ENCODE measurements at places on chromosomes 1 and 21.

- no peak for DNase-seq
Observed at GRCh38 chr1:57833296-57833695, 409.4 kb upstream of the DAB1 start.

DNA sequence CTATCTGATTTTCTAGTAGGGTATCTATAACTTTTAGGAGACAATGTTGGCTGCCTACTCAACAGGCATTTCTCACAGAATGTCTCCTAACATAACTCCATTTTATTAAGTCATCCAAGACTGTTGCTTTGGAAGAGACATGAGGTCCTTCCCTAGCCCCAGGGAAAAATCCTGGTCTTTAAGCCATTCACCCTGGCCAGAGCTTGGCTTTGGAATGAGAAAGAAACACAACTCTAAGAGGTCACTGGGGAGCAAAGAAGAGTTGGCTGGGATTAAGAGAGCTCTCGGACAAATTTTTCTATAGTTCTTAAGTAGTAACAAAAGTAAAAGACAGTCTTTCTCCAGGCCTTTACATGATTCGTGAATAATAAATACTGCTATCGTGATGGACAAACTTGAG, 57.9 kb downstream of the PCNX2 start:
- DNase-seq = no peak

DNA sequence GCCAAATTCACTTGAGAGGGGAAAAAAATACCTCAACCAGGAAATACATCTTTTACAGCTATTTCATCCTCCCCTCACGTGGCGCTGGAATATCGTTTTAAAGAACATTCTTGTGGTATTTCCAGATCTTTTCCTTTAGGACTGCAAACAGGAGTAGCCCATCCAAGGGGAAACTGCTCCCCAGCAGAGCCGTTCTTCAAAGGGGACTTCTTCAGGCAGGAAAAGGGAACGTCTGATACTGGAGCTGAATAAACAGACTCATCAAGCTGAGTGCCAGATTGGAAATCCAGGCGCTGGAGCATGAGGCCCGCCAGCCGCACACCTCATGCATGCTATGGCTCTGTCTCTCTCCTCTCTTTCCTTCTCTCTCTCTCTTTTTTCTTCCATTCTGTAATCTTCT, 34.0 kb upstream of the PROX1 start:
- peak; percentile 32 for DNase-seq

- DNase-seq = no peak
Observed at GRCh38 chr1:20771780-20772179, 15.3 kb downstream of the HP1BP3 start.

GRCh38 chr1:177912991-177913390, 56.9 kb downstream of the SEC16B start:
- DNase-seq = no peak

GRCh38 chr1:90122654-90123340, 127.9 kb downstream of the ZNF326 start:
- DNase-seq = no peak

DNA sequence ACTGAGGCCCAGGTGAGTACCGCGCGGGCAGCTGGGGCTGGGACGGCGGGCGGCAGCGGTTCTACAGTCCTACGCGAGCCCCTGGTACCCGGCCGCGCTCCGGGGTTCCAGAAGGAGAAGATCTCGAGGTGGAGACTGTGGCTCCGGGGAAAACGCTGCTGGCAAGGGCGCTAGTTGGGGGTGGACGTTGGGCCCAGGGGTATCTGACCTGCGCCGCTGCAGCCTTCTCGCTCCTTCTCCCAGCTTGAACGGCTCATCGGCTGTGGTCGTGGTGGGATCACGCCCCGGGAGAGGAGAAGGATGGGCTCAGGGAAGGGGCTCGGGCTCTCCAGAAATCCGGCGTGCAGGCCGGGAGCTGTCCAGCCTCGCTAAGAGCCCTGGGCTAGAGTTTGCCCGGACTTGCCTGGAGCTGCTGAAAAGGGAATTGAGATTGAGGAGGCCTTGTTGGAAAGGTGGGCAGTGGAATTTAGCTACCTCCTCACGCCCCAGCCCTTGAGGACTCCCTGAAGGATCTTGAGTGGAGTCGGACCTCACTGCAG, 1.1 kb upstream of the POU3F1 start:
- DNase-seq = peak; percentile 29

DNA sequence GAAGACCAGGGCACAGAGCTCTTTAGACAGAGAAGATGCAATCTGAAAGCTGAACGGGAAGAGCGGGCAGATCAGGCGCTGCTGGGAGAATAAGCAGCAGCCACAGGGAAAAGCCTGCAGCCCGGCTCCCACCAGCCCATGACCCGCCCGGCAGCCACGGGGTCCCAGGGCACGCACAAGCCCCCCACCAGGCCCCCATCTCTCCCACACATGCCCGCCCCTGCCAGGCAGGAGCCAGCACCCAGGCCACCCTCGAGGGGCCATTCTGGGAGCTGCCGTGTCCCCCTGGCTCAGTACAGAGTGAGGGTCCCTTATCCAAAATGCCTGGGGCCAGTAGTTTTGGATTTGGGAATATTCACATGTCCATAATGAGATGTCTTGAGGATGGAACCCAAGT, 16.3 kb downstream of the SLC19A1 start:
- no peak for DNase-seq

DNA sequence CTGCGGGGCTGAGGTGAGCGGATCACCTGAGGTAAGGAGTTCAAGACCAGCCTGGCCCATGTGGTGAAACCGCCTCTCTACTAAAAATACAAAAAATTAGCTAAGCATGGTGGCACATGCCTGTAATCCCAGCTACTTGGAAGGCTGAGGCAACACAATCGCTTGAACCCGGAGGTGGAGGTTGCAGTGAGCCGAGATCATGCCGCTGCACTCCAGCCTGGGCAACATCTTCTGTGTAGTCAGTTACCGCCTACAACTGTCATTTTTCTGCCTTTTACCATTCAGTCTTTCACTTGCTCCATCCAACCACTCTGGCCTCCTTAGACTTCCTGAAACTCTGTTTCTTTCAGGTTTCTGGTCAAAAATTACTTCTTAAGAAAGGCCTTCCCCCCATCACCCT, 2.2 kb downstream of the MYCBP start:
- DNase-seq = no peak

GRCh38 chr21:40852563-40852962, 5.6 kb upstream of the DSCAM start:
- DNase-seq = no peak

- DNase-seq = no peak
Observed at GRCh38 chr1:65946376-65946775, 153.7 kb downstream of the PDE4B start.

- DNase-seq = peak; percentile 18
Observed at GRCh38 chr21:46091631-46092025, 6.3 kb upstream of the COL6A2 start.

DNA sequence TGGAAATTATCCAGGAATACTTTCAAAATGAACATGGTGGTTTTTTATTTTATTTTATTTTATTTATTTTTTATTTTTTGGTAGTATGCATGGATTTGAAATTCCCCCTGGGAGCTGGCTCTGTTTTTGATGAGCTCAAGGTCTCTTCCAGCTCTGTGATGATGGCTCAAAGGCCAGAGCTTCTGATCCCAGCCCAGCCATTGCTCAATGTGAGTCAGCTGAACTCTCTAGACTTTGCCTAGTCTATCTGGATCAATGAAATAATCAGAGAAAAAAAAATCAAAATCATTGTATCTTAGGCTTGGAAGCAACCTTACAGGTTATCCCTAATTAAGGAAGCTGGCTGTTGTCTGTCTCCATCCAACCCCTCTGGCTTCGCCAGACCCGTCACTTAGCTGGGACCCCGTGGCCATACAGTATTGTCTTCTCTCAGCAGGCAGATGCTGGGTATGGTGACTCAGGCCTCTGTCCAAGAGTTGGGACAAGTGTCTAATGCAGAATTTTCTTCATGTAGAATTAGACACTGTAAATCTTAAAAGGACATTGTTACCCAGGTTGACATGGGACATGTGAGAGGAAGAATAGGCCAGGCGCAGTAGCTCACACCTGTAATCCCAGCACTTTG, 90.2 kb upstream of the LPGAT1 start:
- DNase-seq = no peak

GRCh38 chr1:119010201-119010600, 22.1 kb upstream of the TBX15 start:
- DNase-seq = no peak

DNA sequence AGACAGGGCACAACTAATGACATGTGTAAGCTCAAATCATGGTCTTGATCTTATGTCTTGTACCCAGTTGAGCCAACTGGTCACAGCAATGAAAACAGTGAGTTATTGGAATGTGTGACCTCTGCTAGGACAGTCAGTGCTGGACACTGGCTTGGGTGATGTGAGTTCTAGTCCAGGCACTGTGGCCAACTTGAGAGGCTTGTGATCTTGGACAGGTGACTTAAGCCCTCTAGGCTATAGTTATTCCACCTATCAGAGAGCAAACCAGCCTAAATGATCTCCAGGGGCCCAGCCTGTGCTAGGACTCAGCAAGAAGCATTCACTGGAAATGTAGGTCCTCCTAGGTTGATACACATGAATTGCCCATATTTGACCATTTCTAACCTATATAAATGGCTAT, 1.1 kb downstream of the KCNE2 start:
- DNase-seq = no peak

GRCh38 chr21:35603494-35603893, 456.8 kb downstream of the SETD4 start:
- DNase-seq = no peak

DNA sequence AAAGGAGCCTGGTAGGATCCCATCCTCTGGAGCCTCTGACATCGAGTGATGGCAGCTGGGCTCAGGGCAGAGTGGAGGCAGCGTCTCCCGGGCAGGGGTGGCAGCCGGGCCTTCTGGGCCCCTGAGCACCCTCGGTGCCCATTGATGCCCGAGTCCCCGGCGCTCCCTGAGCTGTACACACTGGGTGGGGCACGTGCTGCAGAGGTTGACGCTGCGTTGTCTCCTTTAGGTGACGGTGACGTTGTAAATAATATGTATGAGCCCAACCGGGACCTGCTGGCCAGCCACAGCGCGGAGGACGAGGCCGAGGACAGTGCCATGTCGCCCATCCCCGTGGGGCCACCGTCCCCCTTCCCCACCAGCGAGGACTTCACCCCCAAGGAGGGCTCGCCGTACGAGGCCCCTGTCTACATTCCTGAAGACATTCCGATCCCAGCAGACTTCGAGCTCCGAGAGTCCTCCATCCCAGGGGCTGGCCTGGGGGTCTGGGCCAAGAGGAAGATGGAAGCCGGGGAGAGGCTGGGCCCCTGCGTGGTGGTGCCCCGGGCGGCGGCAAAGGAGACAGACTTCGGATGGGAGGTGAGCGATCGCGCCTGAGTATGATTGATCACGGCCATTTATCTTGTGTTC, 117.0 kb downstream of the PRDM16 start:
- DNase-seq = no peak

DNA sequence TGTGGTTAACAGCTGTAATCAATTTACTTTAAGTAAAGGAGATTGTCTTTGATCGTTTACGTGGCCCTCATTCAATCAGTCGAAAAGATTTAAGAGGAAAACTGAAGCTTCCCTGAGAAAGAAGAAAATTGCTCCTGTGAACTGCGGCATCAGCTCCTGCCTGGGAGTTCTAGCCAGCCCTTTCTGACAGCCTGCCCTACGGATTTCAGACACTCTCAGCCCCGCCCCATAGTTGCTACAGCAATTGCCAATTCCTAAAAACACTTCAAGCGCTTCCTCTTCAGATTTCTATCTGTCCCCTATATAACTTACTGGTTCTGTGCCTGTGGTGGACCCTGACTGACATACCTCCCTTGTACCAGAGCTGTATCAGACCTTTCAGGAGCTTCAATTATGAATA, 277.6 kb downstream of the DSCAM start:
- no peak for DNase-seq

DNA sequence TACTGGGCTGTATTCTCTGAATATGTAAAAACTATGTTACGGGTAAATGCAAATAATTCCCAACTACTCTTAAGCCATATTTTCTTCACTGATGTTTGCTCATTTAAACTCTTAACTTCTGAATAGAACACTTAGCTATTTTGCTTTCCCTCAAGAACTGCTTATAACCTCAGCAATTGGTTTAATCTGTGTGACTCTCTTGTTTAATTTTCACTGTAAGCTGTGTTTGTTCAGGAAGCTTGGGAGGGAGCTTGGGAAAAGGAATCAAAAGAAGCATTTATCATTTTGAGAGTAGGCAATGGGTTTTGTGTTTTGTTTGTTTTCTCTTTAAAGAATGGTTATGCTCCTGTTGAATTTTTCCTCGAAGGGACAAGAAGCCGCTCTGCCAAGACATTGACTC, 24.4 kb downstream of the GNPAT start:
- no peak for DNase-seq

DNA sequence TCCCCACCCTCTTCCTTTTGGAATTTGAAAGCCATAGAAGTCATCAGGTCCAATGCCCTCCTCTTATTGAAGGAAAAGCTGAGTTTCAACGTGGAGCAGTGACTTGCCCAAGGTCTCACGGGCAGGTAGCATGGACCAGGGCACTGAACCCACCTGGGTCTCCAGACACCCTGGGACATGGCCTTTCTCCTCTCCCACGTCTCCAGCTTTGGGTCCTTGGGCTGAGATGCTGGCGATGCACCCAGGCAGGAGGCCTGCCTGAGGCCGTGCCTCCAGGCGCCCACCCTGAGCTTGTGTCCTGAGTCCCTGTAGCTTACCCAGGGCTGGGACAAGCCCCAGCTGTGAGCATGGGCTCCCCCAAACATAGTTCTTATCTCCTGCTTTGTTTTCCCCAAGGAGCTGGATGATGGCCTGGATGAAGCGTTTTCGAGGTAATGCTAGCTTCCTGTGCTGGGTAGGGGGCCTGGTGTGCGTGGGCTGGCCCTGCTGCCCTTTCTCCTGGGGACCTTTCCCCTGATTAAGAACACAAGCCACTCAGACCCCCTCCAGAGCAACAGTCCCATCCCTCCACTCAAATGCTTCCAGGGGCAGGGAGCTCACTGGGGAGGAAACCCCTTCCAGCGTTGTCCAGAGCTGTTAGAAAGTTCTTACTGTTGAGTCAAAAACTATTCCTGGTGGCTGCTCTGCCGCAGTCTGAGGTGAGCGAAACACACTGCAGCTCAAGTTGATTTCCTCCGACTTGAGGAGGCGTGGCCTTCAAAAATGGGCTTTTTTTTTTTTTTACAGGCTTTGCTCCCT, 21.6 kb downstream of the LDLRAP1 start:
- DNase-seq = no peak

- DNase-seq = no peak
Observed at GRCh38 chr1:171290621-171291020, 23.4 kb upstream of the FMO4 start.

- DNase-seq = no peak
Observed at GRCh38 chr21:18722193-18722592, 318.6 kb upstream of the TMPRSS15 start.

DNA sequence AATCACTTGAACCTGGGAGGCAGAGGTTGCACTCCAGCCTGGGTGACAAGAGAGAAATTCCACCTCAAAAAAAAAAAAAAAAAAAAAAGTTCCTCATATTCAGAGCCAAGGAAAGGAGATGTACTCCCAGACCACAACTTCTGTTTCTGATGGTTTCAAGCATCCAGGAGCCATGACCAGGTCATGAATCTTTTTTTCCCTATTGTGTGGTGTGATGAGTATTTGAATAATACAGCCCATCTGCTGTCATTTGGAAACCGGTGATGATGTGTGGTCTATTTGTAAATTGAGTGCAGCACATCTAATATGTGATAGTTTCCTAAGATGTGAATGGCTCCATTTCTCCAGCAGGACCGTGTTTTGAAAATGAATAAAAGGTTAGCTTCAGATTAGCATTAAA, 18.6 kb downstream of the PIK3CD start:
- DNase-seq = no peak

GRCh38 chr1:62263814-62264353, 55.4 kb downstream of the KANK4 start:
- DNase-seq = no peak

- no peak for DNase-seq
Observed at GRCh38 chr1:178124115-178124514, 30.2 kb downstream of the RASAL2 start.
